ENCODE measurements at places on chromosomes 6 and 20.

DNA sequence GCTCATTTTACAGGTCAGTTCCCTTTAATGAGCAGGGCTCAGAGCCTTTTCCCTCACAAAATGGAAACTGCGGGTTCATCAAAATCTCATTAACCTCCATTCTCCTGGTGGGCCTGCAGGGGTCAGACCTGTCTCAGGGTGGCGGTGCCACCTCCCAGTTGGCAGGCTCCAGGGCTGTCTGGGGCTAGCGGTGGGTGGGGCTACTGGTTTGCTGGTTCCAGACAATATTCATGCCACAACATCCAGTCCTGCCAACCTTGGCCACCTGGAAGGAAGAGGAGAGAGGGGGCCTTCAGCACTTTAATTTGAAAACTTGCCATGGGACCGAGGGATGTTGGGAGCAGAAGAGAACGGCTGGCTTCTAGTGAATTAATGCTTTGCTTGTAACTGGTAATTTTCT, 41.9 kb upstream of the CTNNBL1 start:
- H3K4me3 ChIP-seq = no peak overlapping the region
- DNase-seq = no peak
- H3K27me3 ChIP-seq = no peaks in the 10 kb centered on the region
- H3K27ac ChIP-seq = no peak overlapping the region
- no peaks in the 10 kb centered on the region for H3K4me1 ChIP-seq
- H3K36me3 ChIP-seq = no peaks in the 10 kb centered on the region

DNA sequence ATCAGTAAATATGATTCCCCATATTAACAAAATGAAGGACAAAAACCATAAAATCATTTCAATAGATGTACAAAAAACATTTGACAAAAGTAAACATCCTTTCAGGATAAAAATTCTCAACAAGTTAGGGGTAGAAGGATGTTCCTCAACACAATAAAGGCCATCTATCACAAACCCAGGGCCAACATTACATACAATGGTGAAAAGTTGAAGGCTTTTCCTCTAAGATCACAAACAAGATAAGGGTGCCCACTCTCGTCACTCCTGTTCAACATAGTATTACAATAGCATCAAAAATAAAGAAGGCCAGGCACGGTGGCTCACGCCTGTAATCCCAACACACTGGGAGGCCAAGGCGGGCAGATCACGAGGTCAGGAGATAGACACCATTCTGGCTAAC, 22.6 kb upstream of the ASF1A start:
- H3K27ac ChIP-seq = no peak overlapping the region
- no peaks in the 10 kb centered on the region for H3K36me3 ChIP-seq
- no peak overlapping the region for H3K4me3 ChIP-seq
- DNase-seq = no peak

DNA sequence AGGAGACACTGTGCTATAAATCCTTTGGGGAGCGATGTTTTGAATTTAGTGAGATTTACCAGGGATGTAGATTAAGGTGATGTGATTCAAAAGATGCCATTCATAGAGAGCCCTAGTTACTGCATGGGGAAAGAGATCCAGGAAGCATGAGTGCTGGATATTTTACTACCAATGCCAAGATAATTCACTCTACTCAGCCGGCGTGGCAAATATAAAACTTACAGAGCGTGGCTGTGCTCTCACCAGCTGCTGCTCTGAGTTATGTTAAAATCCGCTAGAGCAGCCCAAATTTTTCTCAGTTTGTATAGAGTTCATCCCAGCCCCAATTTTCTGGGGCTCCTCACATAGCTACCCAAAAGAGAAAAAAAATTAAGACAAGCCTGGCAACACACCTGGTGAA, 48.6 kb downstream of the BFSP1 start:
- DNase-seq = no peak
- no peak overlapping the region for H3K27ac ChIP-seq
- no peaks in the 10 kb centered on the region for H3K27me3 ChIP-seq
- H3K4me3 ChIP-seq = no peak overlapping the region

GRCh38 chr6:42781546-42781795, 381 bp upstream of the BICRAL start:
- no peaks in the 10 kb centered on the region for H3K36me3 ChIP-seq
- peak overlapping the region; percentile 100 for H3K27ac ChIP-seq

GRCh38 chr6:32151863-32152768, at the start of gene PRRT1:
TSS of gene PRRT1 (minus strand) at chr6:32151939. CDS start at chr6:32151827, 112 bp downstream.
- H3K4me1 ChIP-seq = peaks cover 17% of the 10 kb centered on the region
- no peak within 1 kb of the TSS for H3K27ac ChIP-seq
- H3K36me3 ChIP-seq = no peaks in the 10 kb centered on the region

- peaks cover 22% of the 10 kb centered on the region for H3K4me1 ChIP-seq
- no peak overlapping the region for H3K27ac ChIP-seq
- H3K4me3 ChIP-seq = no peak overlapping the region
- H3K36me3 ChIP-seq = no peaks in the 10 kb centered on the region
These were observed 59.9 kb downstream of the REV3L start for GRCh38 chr6:111423055-111423633.

All from CD4-positive, alpha-beta memory T cell (primary cell).